Left forelimb (tissue), 1 donor: ENCODE measurements at places on chromosomes 2 and 18.
A peak's percentile ranks its signal among the peaks of the same experiment; 100 is the strongest.

DNA sequence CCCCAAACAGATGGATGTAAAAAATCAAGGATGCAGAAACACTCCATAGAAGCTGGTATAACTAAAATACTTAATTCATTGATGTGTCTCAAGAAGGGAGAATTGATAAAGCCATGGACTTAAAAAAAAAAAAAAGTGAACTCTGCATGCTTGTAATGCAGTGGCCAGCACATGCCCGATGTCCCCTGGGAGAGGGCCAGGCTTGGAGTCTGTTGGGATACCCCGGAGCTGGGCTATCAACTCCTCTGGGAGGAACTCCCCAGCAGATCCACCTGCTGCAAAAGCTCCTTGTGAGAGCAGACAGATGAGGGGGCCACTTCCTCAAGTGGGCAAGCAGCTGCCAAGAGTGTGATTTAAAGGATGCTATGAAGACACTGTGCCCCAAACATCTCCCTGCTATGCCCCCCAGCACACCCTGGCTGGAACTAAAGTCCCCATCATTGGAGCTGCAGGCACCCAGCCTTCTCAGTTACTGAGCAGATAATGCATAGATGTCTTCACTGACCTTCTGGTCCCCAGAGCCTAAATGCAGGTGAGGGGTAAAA lies 311.5 kb upstream of the ID2 start:
- no peak for DNase-seq

DNA sequence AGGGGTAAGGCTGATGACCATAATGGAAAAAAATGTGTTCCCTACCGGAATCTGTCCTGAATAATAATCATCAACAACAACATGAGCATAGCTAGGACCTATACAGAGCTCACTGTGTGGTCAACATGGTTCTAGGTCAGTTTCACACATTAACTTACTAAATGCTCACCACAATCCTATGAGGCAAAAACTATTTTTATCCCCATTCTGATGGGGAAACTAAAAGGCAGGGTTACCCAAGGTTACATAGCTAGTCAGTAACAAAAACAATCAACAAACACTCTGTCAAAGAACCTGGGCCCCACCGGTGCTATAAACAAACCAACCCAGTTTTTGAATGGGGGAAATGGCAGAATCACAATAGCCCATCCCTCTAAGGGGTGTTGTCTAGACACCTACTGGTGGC lies 40.1 kb downstream of the AOX1 start:
- DNase-seq = no peak

GRCh38 chr18:49656073-49656692 lies 94.3 kb downstream of the LIPG start:
- DNase-seq = no peak

DNA sequence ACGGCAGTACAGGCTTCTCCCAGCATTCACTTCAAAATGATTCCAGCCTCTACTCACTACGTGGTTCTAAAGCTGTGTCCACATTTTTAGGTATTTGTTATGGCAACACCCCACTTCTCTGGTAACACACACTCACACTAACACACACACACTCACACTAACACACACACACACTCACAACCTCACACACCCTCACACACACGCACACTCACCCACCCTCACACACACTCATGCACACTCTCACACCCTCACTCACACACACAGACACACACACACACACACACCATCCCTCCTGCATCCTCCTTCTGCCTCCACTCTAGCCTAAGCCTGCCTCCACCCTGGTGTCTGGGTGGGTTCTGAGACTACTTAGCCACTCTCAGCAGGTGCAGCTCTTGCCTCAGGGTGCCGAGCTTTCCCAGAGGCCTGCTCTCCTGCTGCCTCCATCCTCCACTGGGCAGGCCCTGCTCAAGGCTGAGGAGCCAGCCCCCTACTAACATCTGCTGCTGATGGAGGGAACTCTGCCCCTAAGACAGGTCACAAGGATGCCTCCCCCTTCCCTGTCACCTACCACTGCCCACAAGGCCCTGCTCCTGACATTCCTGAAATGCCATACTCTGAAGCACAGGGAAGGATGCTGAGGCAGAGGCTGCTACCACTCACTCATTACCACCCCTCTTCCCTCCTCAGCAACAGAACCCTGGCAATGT lies 63.9 kb downstream of the NCAPH start:
- no peak for DNase-seq

DNA sequence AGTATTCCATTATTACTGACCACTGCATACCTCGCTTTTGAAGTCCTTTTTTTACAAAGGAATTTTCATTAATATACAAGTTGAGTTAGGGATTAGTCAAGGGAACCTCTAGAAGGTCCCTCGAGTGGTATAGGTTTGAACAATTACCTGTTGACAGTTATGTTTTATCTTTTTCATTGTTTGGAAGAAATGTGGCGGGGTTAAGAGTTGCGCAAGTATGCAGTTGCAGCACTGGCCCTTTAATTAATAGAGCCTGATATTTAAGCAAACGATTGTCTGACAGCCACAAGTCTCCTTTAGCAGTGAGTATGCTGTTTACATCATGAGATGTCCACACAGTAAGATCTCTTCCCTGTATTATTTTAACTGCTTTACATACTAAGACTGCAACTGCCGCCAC lies 24.3 kb downstream of the KYNU start:
- no peak for DNase-seq

DNA sequence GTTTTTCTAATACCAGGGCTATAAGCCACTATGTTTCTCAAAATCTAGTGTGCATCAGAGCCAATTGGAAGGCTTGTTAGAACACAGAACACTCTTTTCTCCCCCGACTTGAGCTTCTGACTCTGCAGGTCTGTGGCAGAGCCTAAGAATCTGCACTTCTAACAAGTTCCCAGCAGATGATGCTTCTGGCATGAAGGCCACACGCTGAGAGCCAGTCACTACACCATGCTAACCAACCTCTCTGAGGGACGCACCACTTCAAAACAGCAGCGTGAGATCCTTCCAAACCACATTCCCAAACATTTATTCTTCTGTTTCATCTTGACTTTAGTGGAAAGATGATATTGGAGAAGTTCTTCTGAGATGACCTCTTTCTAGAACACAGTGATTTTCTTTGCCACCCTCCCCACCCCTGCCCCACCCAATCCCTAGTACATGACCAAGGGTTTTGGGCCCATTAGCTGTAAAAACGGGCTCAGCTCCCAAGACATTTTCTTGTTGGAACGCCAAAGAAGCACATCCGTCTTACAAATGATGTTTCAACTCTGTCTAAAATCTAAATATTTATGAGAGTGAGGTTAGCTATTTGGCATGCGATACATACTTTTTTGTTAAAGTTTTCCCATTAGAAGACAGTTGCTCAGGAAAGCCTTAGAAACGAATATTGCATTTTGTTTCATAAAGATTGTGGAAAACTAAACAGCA lies 391.9 kb downstream of the TMEM182 start:
- no peak for DNase-seq

DNA sequence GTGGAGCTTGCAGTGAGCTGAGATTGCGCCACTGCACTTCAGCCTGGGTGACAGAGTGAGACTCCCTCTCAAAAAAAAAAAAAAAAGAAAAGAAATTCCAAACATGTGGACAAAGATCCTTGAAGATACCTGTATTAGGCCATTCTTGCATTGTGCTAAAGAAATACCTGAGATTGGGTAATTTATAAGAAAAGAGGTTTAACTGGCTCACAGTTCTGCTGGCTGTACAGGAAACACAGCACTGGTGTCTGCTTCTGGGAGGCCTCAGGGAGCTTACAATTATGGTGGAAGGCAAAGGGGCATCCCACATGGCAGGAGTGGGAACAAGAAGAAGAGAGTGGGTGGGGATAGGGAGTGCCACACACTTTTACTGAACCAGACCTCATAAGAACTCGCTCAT lies 140.1 kb downstream of the SS18 start:
- DNase-seq = no peak

GRCh38 chr2:50707196-50707595 lies 324.7 kb downstream of the NRXN1 start:
- DNase-seq = no peak

GRCh38 chr2:181658444-181658843 lies 1.5 kb upstream of the CERKL start:
- DNase-seq = no peak

DNA sequence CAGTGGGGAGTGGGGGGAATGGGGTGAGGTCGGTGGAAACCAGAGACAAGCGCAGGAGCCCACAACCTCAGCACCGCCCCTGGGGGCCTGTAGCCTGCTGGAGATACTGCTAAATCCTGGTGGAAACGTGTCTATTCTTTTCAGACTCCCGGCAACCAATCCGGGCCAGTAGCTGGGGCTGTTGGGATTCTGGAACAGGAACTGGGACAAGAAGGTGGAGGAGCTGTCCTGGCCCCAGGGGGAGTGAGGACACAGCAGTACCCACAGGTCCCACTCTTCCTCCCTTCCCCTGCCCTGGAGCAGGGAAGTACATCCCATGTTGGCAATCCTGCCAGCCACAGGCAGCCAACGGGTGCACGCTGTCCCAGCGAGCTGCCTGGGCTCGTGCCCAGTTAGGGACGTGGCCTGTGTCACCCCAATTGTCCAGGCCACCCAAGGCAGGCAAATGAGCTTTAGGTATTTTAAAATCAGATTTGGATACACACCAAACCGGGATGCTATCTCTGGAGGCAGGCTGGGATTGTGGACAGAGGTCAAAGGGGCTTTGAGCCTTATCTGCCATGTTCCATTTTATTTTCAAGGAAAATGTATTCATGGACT lies 51.8 kb downstream of the HS1BP3 start:
- peak; percentile 60 for DNase-seq

- DNase-seq = peak; percentile 64
Observed at GRCh38 chr2:240799033-240799820, 20.8 kb downstream of the KIF1A start.

GRCh38 chr2:235904585-235904931 lies 263.6 kb downstream of the GBX2 start:
- no peak for DNase-seq
